ENCODE measurements at places on chromosomes 3 and 15. TPM values are rescaled to one million over a fixed set of nuclear protein-coding genes. Genes with fewer than 3 reads are reported as not detected.
A peak's percentile ranks its signal among the peaks of the same experiment; 100 is the strongest.

DNA sequence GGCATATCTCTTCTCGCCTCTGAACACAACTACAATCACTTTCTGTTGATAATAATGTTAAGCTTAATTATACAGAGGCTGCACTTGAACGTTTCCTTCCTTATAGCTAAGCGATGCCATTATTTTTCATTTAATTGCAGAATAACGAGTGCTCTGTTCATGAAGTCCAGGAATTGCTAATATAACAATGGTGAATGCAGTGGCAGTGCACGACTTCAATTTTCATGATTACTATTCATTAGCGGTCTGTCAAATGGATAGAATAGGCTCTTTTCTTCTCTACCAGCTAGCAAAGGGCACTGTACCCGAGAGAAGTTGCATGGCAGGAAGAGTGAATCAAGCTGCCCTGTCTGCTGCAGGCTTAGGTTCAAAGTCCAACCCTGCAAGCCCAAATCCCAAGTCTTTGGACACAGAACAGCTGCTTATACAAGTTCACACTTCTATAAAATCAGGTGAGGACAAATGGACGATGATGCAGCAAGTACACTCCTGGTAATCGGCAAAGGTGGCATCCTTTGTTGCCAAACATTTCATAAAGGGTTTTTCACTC is 75.6 kb downstream of the PDZRN3 start:
- no peak for DNase-seq

DNA sequence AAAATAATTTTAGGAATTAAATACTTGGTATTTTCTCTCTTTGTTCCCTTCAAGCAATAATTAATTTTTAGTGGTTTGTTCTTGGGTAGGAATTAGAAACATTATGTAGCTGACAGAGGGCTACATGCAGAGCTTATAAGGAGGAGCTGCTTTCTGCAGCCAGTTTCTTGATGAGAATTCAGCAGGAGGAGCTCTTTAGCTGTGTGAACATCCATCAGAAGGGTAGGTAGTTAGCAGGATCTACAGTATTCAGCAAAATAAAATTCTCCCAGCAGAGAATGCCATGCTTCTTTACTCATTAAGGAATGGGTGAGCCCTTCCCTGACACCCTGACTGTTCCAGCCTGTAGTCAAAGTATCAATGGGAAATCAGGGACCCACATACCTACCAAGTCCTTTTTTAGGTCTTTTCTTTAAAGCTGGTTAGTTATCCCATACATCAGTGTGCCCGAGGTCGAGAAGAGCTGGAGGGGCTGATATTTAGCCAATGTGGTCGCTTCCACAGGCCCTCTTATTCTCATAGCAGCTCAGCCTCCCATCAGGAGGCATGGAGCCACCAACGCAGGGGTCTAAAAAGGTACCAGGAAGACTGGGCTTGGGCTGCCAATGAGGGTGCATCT is 54.0 kb downstream of the KCNAB1 start:
- DNase-seq = no peak

DNA sequence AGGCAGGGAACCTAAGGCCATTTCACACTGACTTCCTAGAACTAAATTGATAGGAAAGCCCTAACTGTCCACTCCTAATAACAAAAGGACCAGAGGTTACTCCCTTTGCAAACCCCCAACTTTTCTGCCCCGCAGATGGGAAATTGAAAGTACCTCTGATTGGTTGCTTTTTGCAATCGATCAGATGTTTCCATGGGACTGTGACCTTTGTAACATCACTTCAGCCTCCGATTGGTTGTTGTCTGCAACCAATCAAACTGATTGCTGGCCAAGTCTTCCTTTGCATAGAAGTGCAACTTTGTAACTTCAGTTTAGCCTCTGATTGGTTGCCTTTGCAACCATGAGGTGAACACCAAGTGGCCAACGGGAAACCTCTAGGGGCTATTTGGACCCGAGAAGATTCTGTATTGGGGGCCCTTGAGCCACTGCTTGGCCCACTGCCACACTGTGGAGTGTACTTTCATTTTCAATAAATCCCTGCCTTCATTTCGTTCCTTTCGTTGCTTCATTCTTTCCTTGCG is 11.3 kb upstream of the KNL1 start:
- DNase-seq = no peak

GRCh38 chr3:52039426-52039825 is 16.9 kb downstream of the DUSP7 start:
- DNase-seq = no peak

DNA sequence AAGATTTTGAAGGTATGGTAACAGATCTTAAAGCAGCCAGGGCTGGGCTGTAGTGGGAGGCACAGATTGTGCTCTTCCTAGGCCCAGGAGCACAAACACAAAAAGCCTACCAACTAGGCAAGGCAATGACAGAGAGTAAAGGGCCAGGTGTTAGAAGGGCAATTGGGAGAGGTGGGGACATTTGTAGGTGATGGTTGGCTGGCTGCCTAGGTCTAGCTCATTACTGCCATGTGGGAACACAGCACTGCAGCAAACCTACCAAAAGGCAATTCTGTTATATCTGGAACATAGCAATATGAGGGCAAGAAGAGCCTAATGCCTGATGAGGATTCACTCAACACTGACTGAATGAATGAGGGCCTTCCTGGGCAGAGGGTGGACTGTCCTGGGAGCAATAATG is 30.4 kb downstream of the ARHGEF3 start:
- no peak for DNase-seq

- no peak for DNase-seq
Observed at GRCh38 chr3:146585156-146585555, 20.0 kb downstream of the PLSCR5 start.

GRCh38 chr3:195403841-195404408 is 38.9 kb downstream of the ACAP2 start:
- DNase-seq = no peak

DNA sequence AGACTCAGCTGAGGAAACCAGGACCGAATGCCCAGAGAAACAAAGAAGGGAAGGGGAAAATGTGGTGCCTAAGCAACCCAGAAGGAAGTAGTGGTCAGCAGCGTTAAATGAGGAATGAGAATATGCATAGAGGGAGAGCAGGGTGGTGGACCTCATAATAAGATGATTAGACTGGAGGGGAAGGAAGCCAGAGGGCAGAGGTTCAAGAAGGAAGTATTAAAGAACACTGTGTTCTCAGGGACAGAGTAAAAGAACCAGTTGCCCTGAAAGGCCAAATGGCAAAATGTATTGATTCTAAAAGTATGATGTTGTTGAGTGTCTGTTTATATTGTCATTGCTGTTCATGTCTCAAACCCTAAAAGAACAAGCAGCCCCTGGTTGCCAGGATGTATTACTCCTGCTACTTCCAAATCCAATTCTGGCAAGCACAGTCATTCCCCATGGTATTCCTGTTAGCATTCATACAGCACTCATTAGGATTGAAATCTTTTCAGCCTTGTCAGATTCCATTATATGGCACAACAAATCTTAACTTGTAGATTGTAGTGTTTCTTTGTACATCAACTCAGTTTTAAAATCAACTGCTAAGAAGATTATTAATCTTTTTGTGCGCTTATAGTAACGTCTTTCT is 23.4 kb downstream of the P2RY1 start:
- no peak for DNase-seq

GRCh38 chr3:151460774-151461450 is at the start of gene IGSF10:
Gene IGSF10, minus strand, starts transcription at chr3:151461061. Its CDS starts 2,352 bp downstream, at chr3:151458709.
- peak; percentile 60 for DNase-seq

DNA sequence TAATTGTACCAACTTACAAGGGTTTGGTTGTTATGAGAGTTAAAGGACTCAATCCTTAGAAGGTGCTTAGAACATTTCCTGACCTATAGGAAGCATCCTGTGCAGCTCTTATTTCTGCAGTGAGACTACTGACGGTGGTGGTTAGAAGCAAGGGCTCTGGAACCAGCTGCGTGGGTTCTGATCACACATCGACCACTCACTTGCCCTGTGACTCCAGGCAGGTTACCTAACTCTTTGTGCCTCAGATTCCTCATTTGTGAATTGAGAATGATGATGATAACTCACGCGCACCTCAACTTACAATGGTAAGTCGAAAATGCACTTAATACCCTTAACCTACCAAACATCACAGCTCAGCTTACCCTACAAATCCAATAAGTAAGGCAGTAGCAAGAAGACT is 80.7 kb upstream of the SPATA12 start:
- no peak for DNase-seq

GRCh38 chr3:126514161-126514560 is 3.4 kb downstream of the UROC1 start:
- DNase-seq = peak; percentile 39

DNA sequence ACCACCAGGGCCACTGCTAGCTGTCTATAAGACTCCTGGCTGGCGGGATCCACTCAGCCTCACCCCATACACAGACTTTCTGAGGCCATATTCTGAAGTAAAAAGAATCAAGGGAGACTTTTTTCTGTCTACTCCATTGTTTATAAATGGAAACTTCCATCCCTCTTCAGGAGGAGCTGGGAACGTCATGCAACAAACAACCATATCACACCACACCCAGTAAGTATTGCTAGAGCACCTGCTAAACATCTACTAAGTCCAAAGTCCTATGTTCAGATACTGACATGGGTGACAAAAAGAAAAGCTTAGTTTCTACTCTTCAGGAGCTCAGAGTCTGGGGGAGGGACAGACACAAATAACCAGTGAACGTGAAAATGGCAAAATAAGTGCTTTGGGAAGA is 324.8 kb upstream of the ONECUT1 start:
- no peak for DNase-seq

DNA sequence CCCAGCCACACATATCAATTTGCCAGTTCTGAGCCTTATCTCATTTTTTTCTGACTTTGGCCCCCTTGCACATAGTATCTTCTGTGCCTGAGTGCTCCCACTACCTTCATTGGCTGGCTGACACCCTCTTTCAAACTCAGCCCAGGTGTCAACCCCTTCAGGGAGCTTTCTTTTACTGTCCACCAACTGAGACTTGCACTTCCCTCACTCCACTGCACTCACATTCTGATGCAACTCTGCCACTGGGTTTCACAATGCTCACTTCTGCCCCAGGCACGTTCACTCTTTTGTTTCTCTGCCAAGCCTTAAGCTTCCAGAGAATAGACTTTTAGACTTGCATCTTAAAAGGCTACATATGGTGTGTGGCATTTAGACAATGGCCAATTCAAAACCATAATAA is 101.5 kb upstream of the CBLB start:
- DNase-seq = no peak

- DNase-seq = no peak
Observed at GRCh38 chr15:69760258-69760845, 307.7 kb downstream of the RPLP1 start.

- DNase-seq = no peak
Observed at GRCh38 chr3:157607826-157608405, 104.7 kb upstream of the VEPH1 start.

- no peak for DNase-seq
Observed at GRCh38 chr3:35659768-35660167, 20.4 kb downstream of the ARPP21 start.

CLEC3B gene
- total RNA-seq = 71.3 TPM

SPATA16 gene
- total RNA-seq = not detected

ITIH1 gene
- total RNA-seq = 0.23 TPM
